Activated CD8-positive, alpha-beta T cell treated with anti-CD3 and anti-CD28 coated beads for 36 hours (primary cell): ENCODE measurements at places on chromosomes 4 and X.

DNA sequence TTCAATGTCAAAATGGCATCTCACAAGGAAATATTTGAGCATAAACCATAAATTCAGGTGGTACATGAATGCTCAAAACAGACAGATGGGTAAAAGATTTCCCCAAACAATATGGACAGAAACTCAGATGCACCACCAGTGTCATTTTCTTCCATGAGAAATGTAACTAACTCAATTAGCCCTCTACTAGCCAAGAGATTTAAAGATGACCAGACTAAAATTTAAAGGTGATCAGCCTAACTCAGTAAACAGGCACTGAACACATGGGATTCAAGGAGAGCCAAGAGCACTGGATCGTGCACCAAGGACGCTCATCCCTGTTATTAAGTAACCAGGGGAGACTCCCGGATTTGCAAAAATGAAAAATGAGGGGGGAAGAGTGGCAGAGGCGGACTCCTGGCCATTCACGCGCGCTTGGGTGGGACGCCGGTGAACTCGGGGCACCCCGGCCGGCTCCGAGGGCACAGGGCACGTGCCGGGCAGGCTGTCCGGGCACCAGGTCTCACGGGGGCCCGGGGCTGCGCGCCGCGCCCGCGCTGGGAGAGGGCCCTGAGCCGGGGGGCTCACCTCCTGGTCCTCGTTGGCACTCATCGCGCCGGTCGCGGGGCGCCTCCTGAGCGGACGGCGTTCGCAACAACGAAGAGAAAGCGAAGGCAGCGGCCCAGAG lies 490 bp downstream of the RWDD4 start:
- peak; percentile 26 for DNase-seq
- H3K36me3 ChIP-seq = peaks cover 13% of the 10 kb centered on the region

GRCh38 chrX:35664833-35665232 lies 133.3 kb upstream of the MAGEB16 start:
- no peaks in the 10 kb centered on the region for H3K36me3 ChIP-seq
- H3K4me3 ChIP-seq = no peak overlapping the region
- H3K27me3 ChIP-seq = no peaks in the 10 kb centered on the region
- DNase-seq = no peak

- peaks cover 8% of the 10 kb centered on the region for H3K4me1 ChIP-seq
- DNase-seq = no peak
- H3K27ac ChIP-seq = no peak overlapping the region
- H3K36me3 ChIP-seq = peaks cover 1% of the 10 kb centered on the region
- H3K27me3 ChIP-seq = no peaks in the 10 kb centered on the region
Measured at GRCh38 chr4:138233313-138234034, 8.7 kb downstream of the SLC7A11 start.

- no peak overlapping the region for H3K4me3 ChIP-seq
- no peaks in the 10 kb centered on the region for H3K36me3 ChIP-seq
- DNase-seq = no peak
- H3K27ac ChIP-seq = no peak overlapping the region
- no peaks in the 10 kb centered on the region for H3K4me1 ChIP-seq
Measured at GRCh38 chr4:4800646-4801408, 58.6 kb upstream of the MSX1 start.

DNA sequence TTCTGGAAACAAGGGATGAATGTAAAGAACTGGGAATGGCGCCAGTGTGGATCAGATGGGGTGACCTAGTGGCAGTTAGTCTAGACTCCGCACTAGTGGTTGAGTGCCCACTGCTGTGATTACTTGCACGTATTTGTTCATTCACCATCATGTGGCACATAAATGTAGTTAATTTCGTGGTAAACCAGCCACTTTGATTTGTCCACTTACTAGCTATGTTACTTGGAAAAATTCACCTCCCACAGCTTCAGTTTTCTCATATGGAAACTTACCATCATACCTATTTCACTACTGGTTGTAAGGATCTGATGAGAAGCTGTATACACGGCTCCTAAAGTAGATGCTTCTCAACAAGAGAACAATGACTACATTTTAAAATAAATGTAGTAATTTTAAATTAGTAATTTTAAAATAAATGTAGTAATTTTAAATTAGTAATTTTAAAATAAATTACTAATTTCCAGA lies 394 bp upstream of the DYNLT3 start:
- peaks cover 34% of the 10 kb centered on the region for H3K4me1 ChIP-seq
- H3K27ac ChIP-seq = peak overlapping the region; percentile 94
- peak overlapping the region; percentile 74 for H3K4me3 ChIP-seq

DNA sequence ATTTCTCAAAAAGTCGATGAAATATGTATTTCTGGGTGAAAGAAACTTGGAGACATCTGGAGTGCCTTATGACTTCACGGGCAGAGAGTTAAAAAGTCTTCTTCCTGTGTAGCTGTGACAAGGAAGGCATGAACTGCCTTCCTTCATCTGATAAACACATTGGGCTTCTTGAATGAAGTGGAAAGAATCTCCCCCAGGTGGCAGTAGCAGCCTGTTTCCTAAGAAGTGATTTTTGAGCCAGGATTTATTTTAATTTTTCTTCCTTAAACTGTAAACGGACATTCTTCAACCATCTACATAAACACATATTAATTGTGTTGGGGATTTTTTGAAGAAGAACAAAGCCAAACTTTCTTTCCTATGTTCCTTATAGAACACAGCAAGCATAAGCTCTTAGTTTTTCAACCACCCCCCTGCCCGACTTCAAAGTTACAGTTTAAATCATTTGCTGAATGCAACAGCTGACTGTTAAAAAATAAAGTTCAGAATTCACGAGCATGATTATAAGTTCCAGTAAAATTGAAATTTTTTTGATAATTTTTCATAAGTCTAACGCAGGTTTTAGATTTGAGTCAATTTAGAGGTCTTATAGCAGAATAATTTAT lies 980 bp upstream of the GIMD1 start:
- H3K4me1 ChIP-seq = no peaks in the 10 kb centered on the region
- no peaks in the 10 kb centered on the region for H3K36me3 ChIP-seq
- peak; percentile 56 for DNase-seq
- H3K27me3 ChIP-seq = peaks cover 24% of the 10 kb centered on the region
- no peak overlapping the region for H3K4me3 ChIP-seq

DNA sequence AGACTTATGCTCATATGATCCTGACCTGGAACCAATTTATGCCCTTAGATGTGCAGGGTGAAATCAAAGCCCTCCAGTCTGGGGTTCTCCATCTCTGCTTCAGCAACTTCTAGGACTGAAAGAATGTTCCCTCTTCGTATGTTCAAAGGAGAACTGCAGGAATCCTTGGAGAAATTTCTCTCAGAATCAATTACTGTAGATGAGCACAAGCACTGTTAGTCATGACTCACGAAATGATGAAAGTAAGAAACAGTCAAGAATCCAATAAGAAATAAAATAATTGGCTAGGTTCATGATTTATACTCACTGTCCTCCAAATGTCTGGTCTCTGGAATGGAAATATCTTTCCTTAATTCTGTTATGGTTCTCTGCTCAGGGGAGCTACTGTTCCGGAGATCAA lies 348.2 kb downstream of the PDGFC start:
- H3K36me3 ChIP-seq = no peaks in the 10 kb centered on the region
- H3K27me3 ChIP-seq = no peaks in the 10 kb centered on the region
- no peaks in the 10 kb centered on the region for H3K4me1 ChIP-seq
- H3K4me3 ChIP-seq = no peak overlapping the region

GRCh38 chr4:168769416-168769815 lies 240.6 kb downstream of the CBR4 start:
- no peaks in the 10 kb centered on the region for H3K36me3 ChIP-seq
- H3K27ac ChIP-seq = no peak overlapping the region
- H3K27me3 ChIP-seq = peaks cover 3% of the 10 kb centered on the region

DNA sequence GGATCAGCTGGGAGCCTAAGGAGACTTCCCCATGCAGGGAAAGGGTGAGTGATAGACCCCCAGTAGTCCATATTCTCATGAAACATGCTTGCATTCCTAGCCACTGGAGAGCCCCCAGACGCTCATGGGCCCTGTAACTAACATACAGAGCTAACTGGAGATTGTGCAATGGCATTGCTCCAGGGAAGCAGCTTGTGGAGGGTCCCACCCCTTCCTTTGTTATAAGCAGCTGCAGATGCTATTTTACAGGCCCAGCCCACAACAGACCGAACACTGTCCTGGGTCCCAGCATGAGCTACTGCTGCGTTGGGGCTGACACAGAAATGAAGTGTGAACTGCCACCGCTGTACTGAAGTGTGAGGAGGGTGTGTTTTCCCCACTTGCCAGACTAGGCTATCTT lies 1465.7 kb upstream of the DIAPH2 start:
- no peaks in the 10 kb centered on the region for H3K36me3 ChIP-seq
- no peaks in the 10 kb centered on the region for H3K4me1 ChIP-seq
- H3K27me3 ChIP-seq = no peaks in the 10 kb centered on the region
- no peak for DNase-seq
- no peak overlapping the region for H3K27ac ChIP-seq
- no peak overlapping the region for H3K4me3 ChIP-seq

GRCh38 chrX:50618788-50619558 lies 148.3 kb upstream of the DGKK start:
- H3K27ac ChIP-seq = no peak overlapping the region
- DNase-seq = no peak
- no peaks in the 10 kb centered on the region for H3K36me3 ChIP-seq
- H3K27me3 ChIP-seq = peaks cover 3% of the 10 kb centered on the region

- DNase-seq = no peak
- no peaks in the 10 kb centered on the region for H3K36me3 ChIP-seq
- H3K4me3 ChIP-seq = no peak overlapping the region
Measured at GRCh38 chr4:186724058-186724863, 605 bp upstream of the FAT1 start.

DNA sequence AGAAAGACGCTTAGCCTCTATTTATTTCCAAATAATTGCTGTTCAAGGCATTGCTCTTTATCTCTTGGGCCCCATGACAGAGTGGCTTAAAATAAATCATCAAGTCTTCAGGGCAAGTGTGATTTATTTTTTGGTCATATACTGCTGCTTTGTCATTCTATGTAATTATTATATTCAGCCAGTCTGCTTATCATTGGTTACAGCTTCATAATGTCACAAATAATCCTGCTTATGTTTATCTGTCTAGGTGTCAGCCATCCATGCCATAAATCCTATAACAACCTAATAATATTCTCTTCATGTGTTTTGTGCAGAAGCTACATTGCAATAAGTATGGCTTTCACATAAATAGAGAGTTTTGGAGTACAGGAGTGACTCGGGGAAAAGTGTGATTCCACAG lies 41.0 kb downstream of the HHIP start:
- H3K27me3 ChIP-seq = peaks cover 2% of the 10 kb centered on the region
- H3K27ac ChIP-seq = no peak overlapping the region
- no peak overlapping the region for H3K4me3 ChIP-seq
- no peaks in the 10 kb centered on the region for H3K4me1 ChIP-seq
- DNase-seq = no peak
- no peaks in the 10 kb centered on the region for H3K36me3 ChIP-seq

GRCh38 chrX:12767856-12768255 lies 23.4 kb upstream of the PRPS2 start:
- DNase-seq = no peak
- peaks cover 2% of the 10 kb centered on the region for H3K4me1 ChIP-seq
- no peak overlapping the region for H3K27ac ChIP-seq
- H3K27me3 ChIP-seq = peaks cover 8% of the 10 kb centered on the region

DNA sequence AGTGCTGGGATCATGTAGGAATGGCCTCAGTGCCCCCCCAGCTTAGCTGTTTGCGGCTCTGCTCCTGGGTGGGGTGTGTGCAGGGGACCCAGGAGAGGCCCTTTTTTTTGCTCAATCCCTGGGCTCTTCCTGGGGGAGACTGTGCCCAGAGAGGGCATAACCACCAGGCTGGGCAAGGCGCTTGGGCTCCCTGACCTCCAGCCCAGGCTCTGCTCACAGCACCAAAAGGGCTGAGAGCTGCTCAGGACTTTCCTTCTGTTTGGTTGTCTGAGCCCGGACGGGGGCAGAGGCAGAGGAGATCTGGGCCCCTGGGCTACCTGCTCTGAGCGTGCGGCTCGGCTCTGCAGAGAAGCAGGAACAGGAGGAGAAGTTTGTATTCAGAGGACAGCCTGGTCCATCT lies 64.7 kb downstream of the PSAPL1 start:
- no peaks in the 10 kb centered on the region for H3K4me1 ChIP-seq
- no peak overlapping the region for H3K4me3 ChIP-seq
- H3K36me3 ChIP-seq = no peaks in the 10 kb centered on the region
- no peak for DNase-seq
- H3K27ac ChIP-seq = no peak overlapping the region

GRCh38 chr4:10917566-10917965 lies 233.0 kb upstream of the CLNK start:
- H3K27ac ChIP-seq = no peak overlapping the region
- peaks cover 5% of the 10 kb centered on the region for H3K27me3 ChIP-seq
- no peaks in the 10 kb centered on the region for H3K36me3 ChIP-seq

GRCh38 chrX:56107320-56107719 lies 124.8 kb upstream of the KLF8 start:
- H3K36me3 ChIP-seq = peaks cover 3% of the 10 kb centered on the region
- no peaks in the 10 kb centered on the region for H3K27me3 ChIP-seq

DNA sequence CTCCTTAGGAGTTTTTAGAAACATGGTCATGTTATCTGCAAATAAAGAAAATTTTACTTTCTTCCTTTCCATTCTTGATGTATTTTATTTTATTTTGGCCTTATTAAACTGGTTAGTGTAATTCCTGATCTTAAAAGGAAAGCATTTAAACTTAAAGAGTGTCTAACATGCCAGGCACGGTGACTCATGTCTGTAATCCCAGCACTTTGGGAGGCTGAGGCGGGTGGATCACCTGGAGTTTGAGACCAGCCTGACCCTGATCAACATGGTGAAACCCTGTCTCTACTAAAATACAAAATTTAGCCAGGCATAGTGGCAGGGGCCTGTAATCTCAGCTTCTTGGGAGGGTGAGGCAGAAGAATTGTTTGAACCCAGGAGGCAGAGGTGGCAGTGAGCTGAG lies 281.3 kb downstream of the PTTG2 start:
- no peak overlapping the region for H3K27ac ChIP-seq
- peaks cover 5% of the 10 kb centered on the region for H3K4me1 ChIP-seq
- H3K36me3 ChIP-seq = no peaks in the 10 kb centered on the region
- peaks cover 2% of the 10 kb centered on the region for H3K27me3 ChIP-seq
- no peak overlapping the region for H3K4me3 ChIP-seq

DNA sequence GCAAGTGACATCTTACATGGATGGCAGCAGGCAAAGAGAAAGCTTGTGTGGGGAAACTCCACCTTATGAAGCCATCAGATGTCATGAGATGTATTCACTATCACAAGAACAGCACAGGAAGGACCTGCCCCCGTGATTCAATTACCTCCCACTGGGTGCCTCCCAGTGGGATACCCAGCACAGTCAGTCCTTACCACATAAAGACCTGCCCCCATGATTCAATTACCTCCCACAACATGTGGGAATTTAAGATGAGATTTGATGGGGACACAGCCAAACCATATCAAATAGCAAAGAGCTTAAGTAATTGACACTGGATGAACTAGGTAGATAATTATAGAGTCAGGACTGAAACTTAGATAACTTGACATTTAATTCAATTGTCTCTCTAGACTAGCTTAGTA lies 85.6 kb downstream of the SLIT2 start:
- peaks cover 2% of the 10 kb centered on the region for H3K36me3 ChIP-seq
- no peaks in the 10 kb centered on the region for H3K4me1 ChIP-seq
- DNase-seq = no peak
- no peaks in the 10 kb centered on the region for H3K27me3 ChIP-seq
- H3K27ac ChIP-seq = no peak overlapping the region

GRCh38 chrX:72526534-72527508 lies 45.8 kb downstream of the HDAC8 start:
- no peak overlapping the region for H3K4me3 ChIP-seq
- H3K36me3 ChIP-seq = peaks cover 19% of the 10 kb centered on the region
- no peaks in the 10 kb centered on the region for H3K27me3 ChIP-seq
- H3K27ac ChIP-seq = peak overlapping the region; percentile 5

- DNase-seq = no peak
- H3K4me1 ChIP-seq = no peaks in the 10 kb centered on the region
- no peak overlapping the region for H3K27ac ChIP-seq
- H3K27me3 ChIP-seq = no peaks in the 10 kb centered on the region
- no peaks in the 10 kb centered on the region for H3K36me3 ChIP-seq
- no peak overlapping the region for H3K4me3 ChIP-seq
Measured at GRCh38 chrX:16903274-16904022, 33.3 kb upstream of the RBBP7 start.
